ENCODE measurements at places on chromosomes 12 and 14.

- no peak for DNase-seq
These were observed 40.0 kb upstream of the DDX11 start for GRCh38 chr12:31033681-31034080.

DNA sequence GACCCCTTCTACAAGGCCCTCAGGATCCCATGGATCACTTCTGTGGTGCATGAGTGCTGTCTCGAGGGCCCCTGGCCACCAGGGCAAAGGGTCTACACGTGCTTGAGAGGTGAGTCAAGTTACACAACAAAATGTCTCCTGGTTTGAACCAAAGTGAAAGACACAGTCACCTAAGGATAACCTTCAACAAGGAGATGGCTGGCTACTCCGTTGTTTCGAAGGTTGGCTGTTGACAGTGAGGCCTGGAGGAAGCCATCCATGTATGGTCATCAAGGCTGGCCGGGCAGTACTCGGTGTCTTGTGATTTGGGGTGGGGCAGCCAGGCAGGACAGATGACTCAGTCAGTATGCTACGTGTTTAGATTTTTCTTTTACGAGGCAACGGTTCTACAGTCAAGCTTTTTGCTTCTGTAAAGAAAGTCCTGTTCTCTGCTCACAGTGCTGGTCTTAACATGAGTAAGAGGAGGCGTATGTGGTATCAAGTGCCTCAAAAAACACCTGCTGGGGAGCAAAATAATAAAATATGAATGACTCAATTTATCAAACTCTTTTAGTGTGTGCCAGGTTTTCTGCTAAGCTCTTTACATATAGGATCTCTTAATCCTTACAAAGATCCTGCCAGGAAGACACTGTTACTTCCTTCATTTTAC, 18.0 kb upstream of the NT5DC3 start:
- no peak for DNase-seq

DNA sequence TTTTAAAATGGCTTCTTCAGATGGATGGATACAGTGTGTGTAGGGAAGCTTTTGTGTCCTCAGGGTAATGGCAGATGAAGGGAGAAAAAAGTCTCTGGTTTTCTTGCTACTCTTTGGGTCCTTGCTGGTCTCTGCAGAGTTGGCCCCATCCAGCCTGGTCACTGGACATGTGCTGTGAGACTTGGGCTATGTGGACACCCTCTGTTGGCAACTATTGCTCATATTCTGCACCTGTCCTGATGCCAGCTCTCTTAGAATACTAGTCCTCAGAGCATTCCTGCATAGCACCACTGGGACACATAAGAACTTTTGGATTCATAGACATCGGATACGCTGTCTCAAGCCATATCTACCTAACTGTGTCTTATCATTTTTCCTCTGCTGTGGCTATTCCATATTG, 20.0 kb downstream of the NAV3 start:
- DNase-seq = no peak

DNA sequence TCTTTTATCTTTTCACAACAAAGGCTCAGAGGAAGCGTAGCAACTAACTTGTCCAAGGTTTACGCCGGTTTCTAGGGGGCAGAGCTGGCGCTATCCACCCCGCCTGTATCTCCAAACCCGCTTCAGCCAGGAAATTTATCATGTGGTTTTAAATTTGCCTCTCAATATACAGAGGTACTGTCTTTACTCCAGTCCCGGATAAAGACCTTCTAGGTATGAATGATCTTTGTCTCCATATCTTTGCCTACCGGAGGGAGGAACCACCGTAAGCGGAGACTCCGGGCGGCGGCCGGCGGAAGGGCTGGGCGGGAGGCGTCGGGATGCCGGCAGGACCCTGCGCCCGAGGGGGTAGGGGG, 693 bp upstream of the RIMKLB start:
- no peak for DNase-seq

- DNase-seq = no peak
These were observed 42.5 kb downstream of the MAP4K5 start for GRCh38 chr14:50489851-50490250.

GRCh38 chr14:103697603-103698379, 17.5 kb downstream of the XRCC3 start:
- DNase-seq = no peak

DNA sequence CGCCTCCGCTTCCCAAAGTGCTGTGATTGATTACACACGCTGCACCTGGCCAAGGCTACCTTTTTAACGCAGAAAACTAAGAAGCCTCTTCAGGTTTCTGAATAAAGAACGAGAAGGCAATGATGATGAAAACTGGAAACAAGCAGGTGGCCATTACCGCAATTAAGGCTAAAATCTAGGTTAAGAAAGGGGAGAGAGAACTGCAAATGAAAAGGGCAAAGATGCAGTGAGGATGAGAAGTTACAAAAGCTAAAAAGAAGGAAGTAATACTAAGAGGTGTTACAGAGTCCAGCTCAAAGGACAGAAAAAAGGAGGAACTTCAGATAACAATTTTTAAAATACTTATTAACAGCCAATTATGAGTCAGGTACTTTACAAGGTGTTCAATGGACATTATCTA, 79.7 kb downstream of the DUSP16 start:
- DNase-seq = no peak

DNA sequence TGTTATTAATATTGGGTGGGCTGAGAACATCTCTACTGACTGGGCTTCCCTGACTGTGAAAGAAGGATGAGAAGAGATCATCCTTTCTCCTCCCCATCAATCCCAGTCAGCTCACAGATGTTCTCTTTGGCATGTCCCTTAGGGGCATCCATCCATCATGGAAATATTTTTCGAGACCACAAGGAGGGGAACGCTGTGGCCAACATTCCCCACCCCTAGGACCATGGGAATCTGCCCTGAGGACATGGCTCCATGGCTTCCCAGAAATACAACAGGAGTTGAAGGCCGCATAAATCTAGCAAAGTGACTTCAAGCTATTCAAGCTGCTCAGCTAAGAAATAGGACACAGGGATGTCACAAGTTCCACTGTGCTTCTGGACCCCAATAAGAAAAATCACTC, 456.8 kb downstream of the MED13L start:
- DNase-seq = no peak

GRCh38 chr12:105740970-105741725, 397.6 kb downstream of the NUAK1 start:
- DNase-seq = no peak

- DNase-seq = no peak
These were observed 6.7 kb upstream of the CDKL1 start for GRCh38 chr14:50403419-50403818.

- no peak for DNase-seq
These were observed 72.7 kb downstream of the ESR2 start for GRCh38 chr14:64221391-64222003.

GRCh38 chr14:104516906-104517305, 62.7 kb upstream of the C14orf180 start:
- no peak for DNase-seq

All from MM.1S (cell line).